ENCODE measurements at places on chromosomes 11 and 22.

GRCh38 chr11:69050592-69051380 lies 2.1 kb downstream of the TPCN2 start:
- H3K27ac ChIP-seq = peak overlapping the region; percentile 89
- no peak for DNase-seq
- peaks cover 10% of the 10 kb centered on the region for H3K36me3 ChIP-seq
- no peak overlapping the region for H3K4me3 ChIP-seq

GRCh38 chr11:74257959-74258553 lies 53.4 kb downstream of the P4HA3 start:
- no peak overlapping the region for H3K27ac ChIP-seq
- no peaks in the 10 kb centered on the region for H3K27me3 ChIP-seq
- peaks cover 6% of the 10 kb centered on the region for H3K4me1 ChIP-seq
- no peak for DNase-seq
- H3K4me3 ChIP-seq = no peak overlapping the region
- peaks cover 25% of the 10 kb centered on the region for H3K36me3 ChIP-seq

DNA sequence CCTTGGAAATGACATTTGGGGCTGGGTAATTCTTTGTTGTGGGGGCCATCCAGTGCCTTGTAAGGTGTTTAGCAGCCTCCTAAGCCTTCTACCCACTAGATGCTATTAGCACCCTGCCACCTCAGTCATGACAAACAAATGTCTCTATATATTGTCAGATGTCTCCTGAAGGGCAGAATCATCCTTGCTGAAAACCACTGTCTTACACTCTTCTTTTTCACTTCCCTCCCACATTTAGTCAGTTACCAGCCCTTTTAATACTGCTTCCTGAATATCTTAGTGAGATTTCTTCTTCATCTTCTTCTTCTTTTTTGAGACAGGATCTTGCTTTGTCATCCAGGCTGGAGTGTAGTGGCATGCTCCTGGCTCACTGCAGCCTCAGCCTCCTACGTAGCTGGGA lies 33.1 kb downstream of the TNRC6B start:
- no peaks in the 10 kb centered on the region for H3K27me3 ChIP-seq
- H3K27ac ChIP-seq = no peak overlapping the region
- no peaks in the 10 kb centered on the region for H3K36me3 ChIP-seq
- no peak overlapping the region for H3K4me3 ChIP-seq
- no peak for DNase-seq
- peaks cover 35% of the 10 kb centered on the region for H3K4me1 ChIP-seq

DNA sequence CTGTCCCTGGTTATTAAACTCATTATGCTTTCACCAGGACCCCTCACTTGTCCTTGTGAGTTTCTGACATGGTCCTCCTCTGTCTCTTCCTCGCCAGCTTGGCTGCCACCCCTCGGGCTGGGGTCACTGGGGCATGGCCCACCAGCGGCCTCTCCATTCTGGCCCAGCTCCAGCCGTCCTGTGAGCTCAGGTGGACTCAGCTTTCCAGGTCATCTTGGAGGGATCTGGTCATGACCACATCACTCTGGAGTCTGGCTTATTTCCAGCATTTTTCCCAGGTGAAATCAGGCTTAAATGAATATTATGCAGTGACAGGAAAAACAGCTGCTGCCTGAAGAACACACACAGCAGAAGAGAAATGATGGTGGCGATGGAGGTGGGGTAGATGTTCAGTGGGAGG lies 224.5 kb downstream of the ADAMTS15 start:
- H3K36me3 ChIP-seq = no peaks in the 10 kb centered on the region
- H3K4me1 ChIP-seq = peaks cover 54% of the 10 kb centered on the region
- no peak overlapping the region for H3K4me3 ChIP-seq
- DNase-seq = no peak
- no peak overlapping the region for H3K27ac ChIP-seq

DNA sequence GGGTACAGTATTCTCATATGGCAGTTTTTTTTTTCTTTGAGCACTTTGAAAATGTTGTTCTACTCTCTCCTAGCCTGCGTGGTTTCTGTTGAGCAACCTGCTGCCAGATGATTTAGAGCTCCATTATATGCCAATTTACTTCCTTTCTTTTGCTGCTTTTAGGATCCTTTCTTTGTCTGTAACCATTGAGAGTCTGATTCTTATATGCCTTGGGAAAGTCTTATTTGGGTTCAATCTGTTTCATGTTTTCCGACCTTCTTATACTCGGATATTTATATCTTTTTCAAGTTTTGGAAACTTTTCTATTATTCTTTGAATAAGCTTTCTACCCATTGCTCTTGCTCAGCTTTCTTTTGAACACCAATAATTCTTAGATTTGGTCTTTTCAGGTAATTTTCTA lies 138.1 kb upstream of the RAG2 start:
- DNase-seq = no peak
- no peak overlapping the region for H3K4me3 ChIP-seq
- no peak overlapping the region for H3K27ac ChIP-seq
- no peaks in the 10 kb centered on the region for H3K4me1 ChIP-seq

DNA sequence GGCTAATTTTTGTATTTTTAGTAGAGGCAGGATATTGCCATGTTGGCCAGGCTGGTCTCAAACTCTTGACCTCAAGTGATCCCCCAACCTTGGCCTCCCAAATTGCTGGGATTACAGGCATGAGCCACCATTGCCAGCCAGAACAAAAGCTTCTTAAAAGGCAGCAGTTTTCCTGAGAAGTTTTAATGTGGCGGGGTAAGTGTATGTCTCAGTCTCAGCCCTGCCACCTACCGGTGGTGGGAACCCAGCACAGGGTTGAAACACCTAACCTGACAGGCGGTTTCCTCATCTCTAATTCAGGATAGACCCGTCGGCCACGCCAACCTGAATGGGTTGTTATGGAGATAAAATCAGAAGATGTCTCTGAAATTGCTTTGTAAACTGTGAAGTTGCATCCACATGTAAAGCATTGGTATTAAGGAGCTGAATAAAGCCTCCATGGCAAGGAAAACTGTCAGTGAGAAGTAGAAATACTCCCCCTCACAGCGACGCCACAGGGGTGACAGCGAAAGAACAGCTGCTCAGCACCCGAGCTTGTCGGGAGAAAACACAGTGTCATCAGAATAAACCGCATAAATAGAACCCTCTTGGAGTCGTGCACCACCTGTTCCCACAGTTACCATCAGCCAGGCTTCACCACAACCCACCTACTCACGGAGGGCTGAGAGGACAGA lies 165.9 kb upstream of the NCAM1 start:
- peak overlapping the region; percentile 29 for H3K27ac ChIP-seq
- no peak for DNase-seq
- H3K4me1 ChIP-seq = no peaks in the 10 kb centered on the region
- H3K4me3 ChIP-seq = no peak overlapping the region
- no peaks in the 10 kb centered on the region for H3K27me3 ChIP-seq

DNA sequence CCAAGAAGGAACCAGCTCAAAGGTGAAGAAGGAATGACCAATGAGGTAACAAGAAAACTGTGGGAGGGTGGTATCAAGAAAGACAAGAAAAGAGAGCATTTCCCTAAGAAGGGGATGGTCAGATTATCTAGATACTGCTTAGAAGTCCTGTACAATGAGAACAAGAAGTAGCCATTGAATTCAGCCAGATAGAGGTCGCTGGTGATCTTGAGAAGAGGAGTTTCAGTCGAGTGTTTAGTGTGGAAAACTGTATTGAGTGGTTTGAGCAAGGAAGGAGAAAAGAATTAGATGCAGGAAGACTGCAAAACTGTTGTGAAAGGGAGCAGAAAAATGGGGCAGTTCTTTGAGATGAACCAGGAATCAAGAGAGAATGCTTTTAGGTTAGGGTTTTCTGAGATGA lies 74.6 kb upstream of the FAT3 start:
- H3K4me3 ChIP-seq = no peak overlapping the region
- H3K36me3 ChIP-seq = no peaks in the 10 kb centered on the region
- no peak for DNase-seq
- H3K27ac ChIP-seq = no peak overlapping the region
- peaks cover 3% of the 10 kb centered on the region for H3K27me3 ChIP-seq

- H3K4me3 ChIP-seq = no peak overlapping the region
- no peak overlapping the region for H3K27ac ChIP-seq
- H3K27me3 ChIP-seq = no peaks in the 10 kb centered on the region
- peaks cover 7% of the 10 kb centered on the region for H3K4me1 ChIP-seq
Measured at GRCh38 chr11:93392867-93393266, 62.3 kb downstream of the DEUP1 start.

DNA sequence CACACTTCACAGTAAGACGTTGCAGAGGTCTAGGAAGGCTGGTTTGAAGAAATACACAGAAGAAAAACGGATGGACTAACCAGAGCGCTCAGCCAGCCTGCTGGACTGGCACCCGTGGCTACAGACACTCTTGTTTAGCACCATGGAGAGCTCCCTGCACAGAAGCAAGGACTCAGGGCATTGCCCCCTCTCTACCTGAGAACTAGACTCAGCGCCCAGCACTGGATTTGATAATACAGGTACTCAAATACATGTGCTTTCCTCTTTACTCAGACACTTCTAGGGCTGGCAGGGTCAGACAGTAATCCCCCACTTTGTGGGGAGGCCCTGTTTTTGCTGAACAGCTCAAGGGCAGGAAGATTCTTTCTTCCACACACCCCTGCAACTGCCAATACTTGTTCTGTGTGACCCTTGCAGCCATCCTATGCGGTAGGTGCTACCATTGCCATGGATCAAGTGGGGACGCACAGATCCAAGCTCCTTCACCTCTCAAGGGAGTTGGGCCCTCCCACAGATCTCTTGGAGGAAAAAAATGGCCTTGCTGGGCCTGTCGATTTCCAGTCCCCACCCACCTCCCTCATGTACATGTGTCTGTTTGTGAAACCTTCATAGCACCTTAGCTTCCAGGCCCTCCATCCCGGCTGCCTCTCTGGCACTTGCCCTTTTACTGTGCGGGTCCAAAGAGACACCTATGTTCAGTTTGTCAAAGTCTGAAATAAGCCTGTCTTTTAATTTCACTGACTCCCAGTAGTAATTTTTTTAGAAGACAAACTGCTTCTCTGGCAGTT lies 5.1 kb upstream of the P2RX6 start:
- no peaks in the 10 kb centered on the region for H3K27me3 ChIP-seq
- H3K4me1 ChIP-seq = peaks cover 3% of the 10 kb centered on the region
- H3K27ac ChIP-seq = no peak overlapping the region

- no peak overlapping the region for H3K27ac ChIP-seq
- no peak overlapping the region for H3K4me3 ChIP-seq
- no peaks in the 10 kb centered on the region for H3K27me3 ChIP-seq
Measured at GRCh38 chr22:39030705-39031104, 9.8 kb downstream of the APOBEC3D start.

DNA sequence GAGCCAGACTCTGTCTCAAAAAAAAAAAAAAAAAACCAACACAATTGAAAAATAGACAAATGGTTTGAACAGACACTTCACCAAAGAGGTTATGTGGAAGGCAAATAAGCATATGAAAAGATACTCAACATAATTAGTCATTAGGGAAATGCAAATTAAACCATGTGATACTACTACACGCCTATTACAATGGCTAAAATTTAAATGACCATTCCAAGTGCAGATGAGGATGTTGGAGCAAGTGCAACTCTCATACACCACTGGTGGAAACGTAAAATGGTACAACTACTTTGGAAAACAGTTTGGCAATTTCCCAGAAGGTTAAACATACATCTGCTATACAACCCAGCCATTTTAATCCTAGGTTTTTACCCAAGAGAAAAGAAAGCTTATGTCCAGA lies 24.3 kb downstream of the EIF4ENIF1 start:
- no peak overlapping the region for H3K27ac ChIP-seq
- peaks cover 18% of the 10 kb centered on the region for H3K36me3 ChIP-seq
- H3K27me3 ChIP-seq = no peaks in the 10 kb centered on the region
- H3K4me1 ChIP-seq = no peaks in the 10 kb centered on the region

Data from heart left ventricle (tissue), 16 donors.